ENCODE measurements at places on chromosomes 6 and 20.

DNA sequence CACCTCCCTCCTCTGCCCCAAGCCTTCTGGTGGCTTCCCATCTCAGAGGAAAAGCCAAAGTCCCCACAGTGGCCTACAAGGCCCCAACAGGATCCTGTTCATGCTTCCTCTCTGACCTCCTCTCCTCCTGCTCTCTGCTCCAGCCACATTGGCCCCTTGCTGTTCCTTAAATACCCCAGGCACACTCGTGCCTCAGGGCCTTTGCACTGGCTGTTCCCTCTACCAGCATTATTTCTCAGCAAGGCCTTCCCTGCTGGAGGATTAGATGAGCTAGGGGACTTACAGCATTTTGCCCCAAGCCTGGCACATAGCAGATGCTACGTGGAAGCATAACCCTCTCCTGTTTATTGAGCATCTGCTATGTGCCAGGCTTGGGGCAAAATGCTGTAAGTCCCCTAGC is 7.8 kb downstream of the CCN5 start:
- no peak for DNase-seq

DNA sequence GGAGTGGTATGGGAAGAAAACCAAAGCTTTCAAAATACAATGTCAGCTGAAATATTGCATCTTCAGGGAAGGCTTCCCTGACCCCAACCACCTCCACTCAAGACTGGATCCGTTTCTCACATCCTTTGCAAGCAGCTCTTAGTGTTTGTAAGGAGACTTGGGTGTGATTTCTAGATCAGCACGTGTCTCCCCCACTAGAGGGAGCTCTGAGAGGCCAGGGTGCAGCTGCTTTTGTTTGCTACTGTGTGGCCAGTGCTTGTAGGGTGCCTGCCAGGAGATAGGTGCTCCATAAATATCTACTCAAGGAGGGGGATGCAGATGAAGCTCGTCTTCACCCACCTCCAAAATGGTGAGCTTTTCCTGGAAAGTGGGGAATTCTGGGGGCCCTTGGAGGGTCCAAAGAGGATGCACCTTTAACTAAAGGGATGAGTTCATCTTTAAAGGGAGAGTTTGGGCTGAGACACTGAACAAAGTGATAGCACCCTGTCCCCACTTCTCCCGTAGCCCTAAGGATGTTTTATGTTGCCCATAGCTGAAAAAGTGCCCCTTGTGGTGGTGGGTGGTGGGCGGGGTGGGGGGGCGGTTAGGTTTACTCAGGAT is 52.6 kb upstream of the MAFB start:
- peak; percentile 68 for DNase-seq

- no peak for DNase-seq
Measured at GRCh38 chr6:122429323-122429722, 29.9 kb downstream of the HSF2 start.

DNA sequence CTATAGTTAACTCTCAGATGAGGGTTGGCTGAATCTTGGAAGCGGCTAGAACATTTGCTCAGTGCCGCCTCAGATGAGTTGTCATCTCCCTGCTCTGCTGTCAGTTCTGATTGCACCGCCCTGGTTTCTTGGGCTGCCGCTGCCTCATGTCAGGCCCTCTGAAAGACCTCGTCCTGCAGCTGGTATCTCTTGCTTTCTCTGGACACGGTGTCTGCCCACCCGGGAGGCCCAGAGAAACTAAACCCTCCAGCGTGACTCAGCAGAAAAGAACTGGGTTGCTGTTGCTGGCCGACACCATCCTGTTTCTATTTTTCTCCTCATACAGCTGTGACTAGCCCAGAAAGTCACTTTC is 355.4 kb downstream of the CD83 start:
- DNase-seq = no peak

GRCh38 chr6:65299236-65299635 is 407.8 kb downstream of the EYS start:
- no peak for DNase-seq

DNA sequence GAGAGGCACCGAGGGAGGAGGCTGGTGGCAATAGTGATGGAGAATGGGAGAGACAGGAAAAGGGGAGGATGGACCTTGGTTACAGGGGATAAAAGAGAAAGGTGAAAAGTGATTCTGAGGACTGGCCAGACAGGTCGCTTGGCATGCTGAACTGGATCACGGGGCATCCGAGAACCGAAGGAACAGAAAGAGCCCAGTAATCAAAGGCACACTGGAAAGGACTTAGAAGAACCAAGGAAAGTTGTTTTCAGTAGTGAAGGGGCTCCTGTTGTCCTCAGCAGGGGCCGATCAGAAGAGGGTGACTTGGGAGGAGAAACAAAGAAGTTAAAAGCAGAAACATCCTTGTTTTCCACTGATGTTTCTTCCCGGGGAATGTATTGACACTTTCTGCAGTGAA is 18.9 kb downstream of the SYTL3 start:
- peak; percentile 33 for DNase-seq

DNA sequence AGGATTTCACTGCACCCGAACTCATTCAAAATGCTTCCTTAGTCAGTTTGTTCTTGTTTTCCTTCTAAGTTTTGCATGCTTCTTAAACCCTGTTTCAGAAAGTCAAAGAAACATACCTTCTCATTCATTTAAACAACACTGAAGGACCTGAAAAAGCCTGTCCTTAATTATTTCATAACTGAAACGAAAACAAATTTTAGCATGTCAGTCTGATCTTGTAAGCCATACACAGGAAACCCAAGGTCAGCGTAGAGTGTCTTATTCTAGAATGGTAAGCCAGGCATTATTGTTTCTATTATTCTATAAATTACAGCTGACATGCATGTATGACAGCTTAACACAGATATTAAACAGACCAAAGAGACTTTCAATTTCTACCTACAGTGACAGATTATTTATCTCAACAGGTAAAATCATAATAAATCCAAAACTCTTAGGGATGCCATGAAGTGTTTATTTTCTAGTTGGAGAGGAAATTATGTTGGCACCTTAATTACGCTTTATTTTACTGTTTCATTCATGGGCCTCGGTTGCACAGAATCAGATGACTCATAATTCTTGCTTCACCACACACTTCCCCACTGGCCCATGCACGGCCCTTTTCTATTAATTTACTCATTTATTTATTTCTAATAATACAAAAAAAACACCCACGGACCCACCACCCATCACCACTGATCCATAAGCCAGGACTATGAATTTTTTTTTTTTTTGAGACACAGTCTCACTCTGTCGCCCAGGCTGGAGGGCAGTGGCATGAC is 39.3 kb upstream of the DUSP22 start:
- no peak for DNase-seq
